ENCODE measurements at places on chromosomes 1 and 21. TPM values are rescaled to one million over a fixed set of nuclear protein-coding genes. Genes with fewer than 3 reads are reported as not detected.
A peak's percentile ranks its signal among the peaks of the same experiment; 100 is the strongest.

GRCh38 chr1:230495076-230495475 is 68.9 kb upstream of the PGBD5 start:
- no peak for DNase-seq

GRCh38 chr1:33018112-33018511 is 18.6 kb downstream of the AK2 start:
- no peak for DNase-seq

DNA sequence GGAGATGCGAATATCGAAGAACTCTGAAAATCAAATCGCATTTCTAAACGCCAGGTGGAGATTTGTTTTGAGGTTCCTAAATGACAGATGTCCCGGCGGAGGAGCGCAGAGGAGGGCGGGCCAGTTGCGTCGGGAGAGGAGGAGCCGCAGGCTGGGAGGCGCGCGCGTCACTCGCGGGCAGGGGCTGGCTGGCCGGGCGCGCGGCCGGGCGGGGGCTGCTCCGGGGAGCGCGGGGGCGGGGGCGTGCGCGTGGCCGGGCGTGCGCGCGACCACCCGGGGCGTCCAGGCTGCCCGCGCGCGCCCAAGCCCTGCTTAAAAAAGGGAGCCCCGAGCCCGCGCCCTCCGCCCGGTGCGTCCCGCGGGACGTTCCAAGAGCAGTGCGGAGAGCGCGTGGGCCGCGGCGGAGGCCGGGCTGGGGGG is 47.3 kb downstream of the H3-3A start:
- DNase-seq = peak; percentile 97

GRCh38 chr1:104648269-104648691 is 898.6 kb downstream of the AMY1C start:
- DNase-seq = peak; percentile 44

The UTS2 gene
- not detected for total RNA-seq
